ENCODE measurements at places on chromosomes 6 and 20. TPM values are rescaled to one million over a fixed set of nuclear protein-coding genes. Genes with fewer than 3 reads are reported as not detected.

DNA sequence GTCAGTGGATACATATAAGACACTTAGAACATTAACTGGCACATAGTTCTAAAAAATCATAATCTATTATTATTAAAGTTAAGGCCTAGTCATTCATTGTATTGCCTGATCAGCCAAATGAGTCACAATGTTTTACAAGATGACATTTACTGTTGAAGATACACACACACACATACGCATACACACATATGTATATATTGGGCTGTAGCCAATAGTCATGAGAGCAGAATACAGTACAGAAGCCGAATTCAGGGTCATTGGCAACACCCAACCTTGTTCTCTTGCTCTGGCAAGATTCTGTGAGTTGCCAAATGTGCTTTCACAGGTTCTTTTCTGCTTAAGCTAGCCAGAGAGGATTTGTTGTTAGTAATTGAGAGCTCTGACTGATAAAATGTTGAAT is 922.8 kb upstream of the MAP3K7 start:
- peak; percentile 1 for DNase-seq

DNA sequence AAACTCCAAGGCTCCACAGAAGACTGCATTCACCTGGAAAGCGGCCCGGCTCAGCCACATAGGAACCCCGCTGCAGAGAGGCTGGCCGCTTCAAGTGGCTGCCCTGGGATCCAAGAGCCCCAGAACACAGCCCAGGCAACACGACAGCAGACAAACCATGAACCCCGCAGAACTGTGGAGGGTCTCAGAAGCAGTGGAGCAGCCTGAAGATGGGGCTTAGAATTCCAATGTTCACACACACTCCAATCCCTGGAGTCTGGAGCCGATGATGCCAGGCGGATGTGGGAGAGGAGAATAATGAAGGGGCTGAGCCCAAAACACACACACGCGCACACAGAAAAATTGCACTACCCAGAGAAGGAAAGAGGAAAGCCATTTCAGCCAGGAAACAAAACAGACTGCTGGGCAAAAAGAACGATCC is 52.4 kb downstream of the NINL start:
- no peak for DNase-seq

DNA sequence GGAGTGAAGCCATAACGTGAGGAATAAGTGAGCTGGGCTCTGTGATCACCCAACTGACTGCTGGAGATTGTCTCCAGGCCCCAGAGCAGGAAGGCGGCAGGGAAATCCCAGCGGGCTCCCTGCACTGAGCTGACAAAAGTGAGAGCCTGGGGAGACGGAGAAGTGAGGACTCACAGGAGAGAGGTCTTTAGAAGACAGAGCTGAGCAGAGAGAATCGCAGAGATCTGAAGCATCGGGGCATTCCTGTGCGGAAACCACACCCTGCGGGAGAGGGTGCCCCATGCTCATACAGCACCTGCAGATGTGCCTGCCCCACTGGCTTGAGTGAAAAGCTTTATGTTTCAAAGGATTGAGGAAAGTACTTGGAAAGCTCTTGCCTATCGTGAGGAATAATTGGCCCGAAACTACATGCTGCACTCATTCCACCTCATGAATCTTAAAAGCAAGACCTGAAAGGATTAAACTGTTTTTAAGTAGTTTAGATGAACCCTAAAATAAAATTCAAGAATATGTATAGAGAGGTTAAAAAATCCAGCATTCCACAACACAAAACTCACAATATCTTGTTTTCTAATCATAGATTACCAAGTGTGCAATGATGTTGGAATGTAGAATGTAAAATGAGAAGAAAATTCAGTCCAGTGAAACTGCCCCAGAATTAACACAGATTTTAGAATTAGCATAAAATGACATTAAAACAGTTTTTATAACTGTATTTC is 17.7 kb upstream of the THBS2 start:
- no peak for DNase-seq

DNA sequence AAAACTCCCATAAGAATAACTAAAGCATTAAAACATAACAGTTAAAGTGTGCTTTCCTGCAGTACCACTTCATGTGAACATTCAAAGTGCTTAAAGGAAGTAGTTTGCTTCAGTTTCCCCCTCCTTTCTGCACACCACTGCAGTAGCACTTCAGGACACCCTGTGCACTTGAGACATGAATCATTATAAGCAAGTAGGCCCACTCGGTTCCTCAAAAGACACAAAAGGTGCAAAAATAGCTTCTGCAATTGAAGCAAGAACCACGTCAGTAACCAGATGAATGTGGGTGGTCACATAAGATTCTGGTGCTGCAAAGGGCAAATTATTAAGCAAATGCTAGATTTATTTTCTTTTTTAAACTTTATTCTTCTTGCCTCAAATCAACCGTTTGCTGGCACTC is 160.6 kb downstream of the HIVEP2 start:
- no peak for DNase-seq

- no peak for DNase-seq
Observed at GRCh38 chr20:3839328-3839727, 7.3 kb upstream of the MAVS start.

GRCh38 chr6:15389765-15390723 is 144.2 kb downstream of the JARID2 start:
- peak; percentile 70 for DNase-seq

DNA sequence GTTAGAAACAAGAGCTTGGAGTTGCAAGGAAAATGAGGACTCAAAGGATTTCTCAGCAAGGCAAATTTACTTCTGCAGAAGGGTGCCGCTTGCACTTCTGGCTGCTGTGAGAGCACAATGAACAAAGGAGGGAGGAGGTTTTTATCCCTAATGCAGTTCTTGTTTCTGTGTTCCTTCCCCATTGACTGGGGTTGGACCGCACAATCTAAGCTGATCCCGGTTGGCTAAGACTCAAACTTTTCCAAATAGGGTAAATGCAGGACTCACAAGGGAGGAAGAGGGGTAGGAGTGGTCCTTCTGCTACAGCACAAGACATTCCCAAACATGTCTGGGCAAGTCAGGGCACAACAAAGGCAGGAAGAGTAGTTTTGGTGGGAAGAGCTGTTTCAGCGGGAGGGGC is 249.6 kb upstream of the MOCS1 start:
- no peak for DNase-seq

DNA sequence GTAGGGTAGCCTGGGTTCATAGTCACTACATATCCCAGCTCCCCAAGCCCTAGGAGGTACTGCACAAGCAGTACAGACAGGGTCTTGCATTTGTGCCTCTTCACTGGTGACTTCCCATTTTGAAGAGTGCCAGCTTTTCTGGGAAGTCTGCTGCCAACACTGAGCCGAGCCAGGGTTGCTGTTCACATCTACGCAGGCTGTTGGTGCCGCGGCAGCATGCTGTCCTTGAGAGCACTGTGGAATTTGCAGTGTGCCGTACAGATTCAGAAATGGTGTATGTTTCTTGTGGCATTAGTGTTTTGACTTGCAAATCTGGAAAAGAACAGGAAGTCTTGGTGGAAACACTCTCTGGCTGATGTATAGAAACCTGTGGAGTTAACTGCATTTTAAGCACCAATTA is 67.5 kb downstream of the JARID2 start:
- DNase-seq, result no peak

- no peak for DNase-seq
Observed at GRCh38 chr6:139285590-139285989, 6.2 kb downstream of the TXLNB start.

DNA sequence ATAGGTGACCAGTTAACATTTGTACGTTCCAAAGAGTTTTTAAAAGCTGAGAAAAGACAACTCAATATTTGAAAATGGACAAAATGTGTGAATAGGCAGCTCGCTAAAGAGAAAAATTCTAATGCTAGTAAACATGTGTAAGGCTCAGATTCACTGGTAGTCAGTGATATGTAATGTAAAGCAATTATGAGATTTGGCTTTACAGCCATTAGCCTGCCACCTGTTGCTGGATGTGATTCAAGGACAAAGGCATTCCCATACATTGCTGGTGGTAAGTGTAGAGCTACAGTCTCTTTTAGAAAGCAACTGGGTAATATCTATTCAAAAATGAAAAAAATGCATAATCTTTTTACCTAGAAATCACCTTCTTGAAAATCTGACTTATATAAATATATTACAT is 114.3 kb downstream of the COL19A1 start:
- DNase-seq, result no peak

- DNase-seq, result no peak
Observed at GRCh38 chr6:123838505-123839234, 35.0 kb downstream of the NKAIN2 start.

DNA sequence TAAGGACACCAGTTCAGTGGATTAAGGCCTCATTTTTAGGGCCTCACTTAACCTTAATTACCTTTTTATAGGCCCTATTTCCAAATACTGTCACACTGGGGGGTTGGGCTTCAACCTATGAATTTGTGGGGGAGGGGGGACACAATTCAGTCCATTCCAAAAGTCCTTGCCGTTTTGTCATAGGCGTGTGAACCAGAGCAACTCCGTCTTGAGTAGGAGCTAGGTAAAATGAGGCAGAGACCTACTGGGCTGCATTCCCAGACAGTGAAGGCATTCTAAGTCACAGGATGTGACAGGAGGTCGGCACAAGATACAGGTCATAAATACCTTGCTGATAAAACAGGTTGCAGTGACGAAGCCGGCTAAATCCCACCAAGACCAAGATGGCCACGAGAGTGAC is 113.5 kb upstream of the SNX9 start:
- no peak for DNase-seq

- DNase-seq, result peak; percentile 95
Observed at GRCh38 chr20:4064144-4064909, 49.0 kb upstream of the RNF24 start.

GRCh38 chr6:170210651-170211403 is 80.1 kb downstream of the DLL1 start:
- no peak for DNase-seq

GRCh38 chr20:57402206-57403125 is 11.3 kb downstream of the RBM38 start:
- no peak for DNase-seq

DNA sequence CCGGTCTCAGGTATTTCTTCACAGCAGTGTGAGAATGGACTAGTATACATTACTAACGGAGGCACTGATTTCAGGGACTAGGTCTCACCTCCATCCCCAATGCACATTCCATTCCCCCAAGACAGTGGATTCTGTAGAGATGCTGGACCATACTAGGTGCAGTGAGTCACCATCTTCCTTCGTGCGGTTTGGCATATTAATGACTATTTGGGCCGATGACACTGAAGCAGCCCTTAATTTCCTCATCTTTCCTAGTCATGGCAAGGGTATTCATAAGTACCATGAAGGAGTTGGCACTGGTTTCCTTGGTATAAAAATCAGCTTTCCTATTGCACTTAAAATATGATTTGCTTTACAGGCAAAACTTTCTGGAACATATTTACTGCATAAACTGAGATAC is 121.4 kb upstream of the TRAF3IP2 start:
- no peak for DNase-seq

- DNase-seq, result no peak
Observed at GRCh38 chr6:1619673-1620503, 10.2 kb downstream of the FOXC1 start.

- no peak for DNase-seq
Observed at GRCh38 chr6:31513456-31514165, 15.2 kb upstream of the MCCD1 start.

DNA sequence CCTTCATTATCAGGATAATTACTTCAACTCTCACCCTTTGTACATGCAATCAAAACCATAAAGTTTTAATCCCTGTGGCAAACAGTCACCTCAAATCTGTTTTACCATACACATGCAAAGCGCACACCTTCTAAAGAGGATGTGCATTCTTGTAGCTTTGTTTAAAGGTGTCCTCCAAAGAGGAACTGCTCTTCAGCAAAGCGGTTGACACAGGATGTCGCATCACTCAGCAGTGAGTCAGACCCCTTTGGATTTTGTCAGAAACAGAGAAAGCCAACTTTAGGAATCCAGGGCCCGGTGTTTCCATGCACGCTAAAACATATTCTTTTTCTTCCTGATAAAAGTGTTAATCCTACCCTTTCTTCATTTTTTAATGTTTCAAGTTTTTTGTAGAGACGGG is 268.3 kb upstream of the ARID1B start:
- DNase-seq, result no peak

DNA sequence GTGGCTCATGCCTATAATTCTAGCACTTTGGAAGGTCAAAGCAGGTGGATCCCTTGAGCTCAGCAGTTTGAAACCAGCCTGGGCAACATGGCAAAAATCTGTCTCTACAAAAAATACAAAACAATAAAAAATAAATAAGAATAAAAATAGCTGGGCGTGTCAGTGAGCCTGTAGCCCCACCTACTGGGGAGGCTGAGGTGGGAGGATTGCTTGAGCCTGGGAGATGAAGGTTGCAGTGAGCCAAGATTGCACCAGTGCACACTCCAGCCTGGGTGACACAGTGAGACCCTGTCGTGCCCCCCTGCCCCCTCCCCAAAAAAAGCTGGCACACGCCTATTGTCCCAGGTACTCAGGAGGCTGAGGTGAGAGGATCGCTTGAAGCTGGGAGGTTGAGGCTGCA is 35.1 kb upstream of the SRPK1 start:
- DNase-seq, result no peak

- DNase-seq, result no peak
Observed at GRCh38 chr20:46218656-46219055, 89.6 kb downstream of the CDH22 start.

- no peak for DNase-seq
Observed at GRCh38 chr6:106973018-106973835, 1.3 kb downstream of the CD24 start.

Gene SYNE1
- 145 TPM for total RNA-seq

Gene DDO
- total RNA-seq, result 3.9 TPM

Gene TTLL9
- not detected for total RNA-seq

Gene TNFRSF6B
- total RNA-seq, result 31.5 TPM

Gene LRRN4
- under 0.01 TPM for total RNA-seq

Gene SNTA1
- 20.3 TPM for total RNA-seq

Gene GPX5
- not detected for total RNA-seq

Gene SUMO4
- total RNA-seq, result 2.6 TPM

Gene OR2H1
- total RNA-seq, result not detected

Gene TCF21
- 1.3 TPM for total RNA-seq

Gene VPS16
- 51.0 TPM for total RNA-seq

Gene RNF5
- total RNA-seq, result 22.5 TPM

Gene ERVFRD-1
- total RNA-seq, result not detected

Gene PLCB1
- total RNA-seq, result 19.0 TPM

Gene KHDC1
- 3.9 TPM for total RNA-seq
